ENCODE measurements at places on chromosomes 11 and 22.

GRCh38 chr22:43704051-43704450 is 108.1 kb downstream of the EFCAB6 start:
- no peak for DNase-seq

DNA sequence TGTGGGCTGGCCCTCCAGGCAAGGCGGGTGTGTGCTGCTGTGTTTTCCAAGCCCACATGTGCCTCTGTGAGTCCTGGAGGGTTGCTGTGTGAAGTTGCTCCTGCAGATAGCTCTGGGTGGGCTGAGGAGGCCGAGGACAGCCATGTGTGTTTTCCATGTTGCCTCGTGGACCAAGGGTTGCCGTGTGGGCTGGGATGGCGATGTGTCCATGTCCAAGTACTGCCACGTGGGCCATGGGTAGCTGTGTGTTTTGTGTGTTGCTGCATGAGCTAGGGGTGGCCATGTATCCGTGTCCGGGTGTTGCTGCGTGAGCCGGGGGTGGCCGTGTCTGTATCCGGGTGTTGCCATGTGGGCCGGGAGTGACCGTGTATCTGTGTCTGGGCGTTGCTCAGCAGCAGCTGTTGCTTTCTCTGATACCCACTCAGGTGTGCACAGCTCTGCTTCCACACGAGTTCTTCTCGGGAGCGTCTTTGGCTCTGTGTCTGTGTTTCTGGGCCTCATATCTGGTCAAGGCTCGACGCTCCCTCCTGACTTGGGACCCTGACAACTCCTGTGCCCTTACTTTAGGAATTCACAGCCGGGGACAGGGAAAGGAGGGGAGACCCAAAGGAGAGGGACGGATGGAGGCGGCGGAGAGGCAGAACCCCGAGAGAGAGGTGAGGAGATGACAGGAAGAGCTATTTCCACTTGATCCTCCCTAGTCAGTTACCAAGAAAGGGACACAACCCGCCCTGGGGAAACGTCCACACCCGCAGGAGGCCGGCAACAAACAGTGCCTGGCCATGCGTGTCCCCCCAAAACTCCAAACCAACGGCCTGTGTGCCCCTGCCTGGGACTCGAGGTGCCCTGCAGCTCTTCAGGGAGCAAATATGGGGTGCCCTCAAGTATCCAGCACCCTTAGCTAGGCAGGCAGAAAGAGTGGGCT is 83.1 kb downstream of the PHF21B start:
- no peak for DNase-seq

- no peak for DNase-seq
Measured at GRCh38 chr11:104870910-104871309, 27.4 kb downstream of the CASP12 start.

DNA sequence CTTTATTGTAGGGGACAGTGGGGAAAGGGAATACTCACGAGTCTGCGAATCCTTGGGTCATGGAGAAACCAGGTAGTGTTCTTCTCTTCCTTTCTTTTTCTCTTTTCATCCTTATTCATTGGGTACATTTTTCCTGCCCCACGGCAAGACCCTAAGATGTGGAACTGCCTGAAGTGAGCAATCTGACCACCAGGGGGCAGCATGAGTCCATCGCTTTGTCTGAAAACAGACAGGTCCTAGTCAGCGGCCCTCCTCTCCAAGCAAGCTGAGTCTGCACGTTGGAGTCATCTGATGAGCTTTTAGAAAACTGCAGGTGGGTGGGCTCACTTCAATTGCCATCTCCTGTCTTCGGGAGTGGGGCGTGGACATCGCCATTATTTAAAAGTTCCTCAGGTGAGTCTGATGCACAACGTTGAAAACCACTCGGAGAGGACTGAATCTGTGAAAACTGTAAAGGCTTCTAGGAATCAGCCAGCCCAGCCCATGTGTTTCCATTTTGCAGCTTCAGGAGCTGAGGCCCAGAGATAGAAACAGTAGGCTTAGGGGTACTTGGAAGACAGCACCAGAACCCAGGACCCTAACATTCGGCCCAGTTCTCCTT is 34.0 kb upstream of the FBXO3 start:
- DNase-seq: no peak

DNA sequence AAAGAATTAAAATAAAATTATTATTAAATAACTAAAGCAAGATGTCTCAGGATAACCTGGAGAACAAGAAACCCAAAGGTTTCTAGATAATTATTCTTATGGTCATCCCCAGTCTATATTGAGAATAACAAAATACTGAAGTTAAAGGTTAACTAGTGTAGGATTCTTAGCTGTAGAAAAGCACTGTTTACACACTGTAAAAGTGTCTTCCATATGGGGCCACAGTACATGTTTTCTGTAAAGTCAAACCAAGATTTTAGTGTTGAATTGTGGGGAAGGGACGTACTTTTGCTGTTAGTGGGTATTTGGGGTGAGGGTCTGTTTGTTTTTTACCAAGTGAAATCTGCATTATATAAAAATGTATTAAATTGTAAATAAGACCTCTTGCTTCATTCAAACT is 47.5 kb upstream of the SOX6 start:
- no peak for DNase-seq

- DNase-seq: no peak
Measured at GRCh38 chr11:61121192-61121831, 19.0 kb downstream of the CD5 start.

GRCh38 chr11:93735627-93736026 is 5.7 kb downstream of the TAF1D start:
- DNase-seq: no peak

DNA sequence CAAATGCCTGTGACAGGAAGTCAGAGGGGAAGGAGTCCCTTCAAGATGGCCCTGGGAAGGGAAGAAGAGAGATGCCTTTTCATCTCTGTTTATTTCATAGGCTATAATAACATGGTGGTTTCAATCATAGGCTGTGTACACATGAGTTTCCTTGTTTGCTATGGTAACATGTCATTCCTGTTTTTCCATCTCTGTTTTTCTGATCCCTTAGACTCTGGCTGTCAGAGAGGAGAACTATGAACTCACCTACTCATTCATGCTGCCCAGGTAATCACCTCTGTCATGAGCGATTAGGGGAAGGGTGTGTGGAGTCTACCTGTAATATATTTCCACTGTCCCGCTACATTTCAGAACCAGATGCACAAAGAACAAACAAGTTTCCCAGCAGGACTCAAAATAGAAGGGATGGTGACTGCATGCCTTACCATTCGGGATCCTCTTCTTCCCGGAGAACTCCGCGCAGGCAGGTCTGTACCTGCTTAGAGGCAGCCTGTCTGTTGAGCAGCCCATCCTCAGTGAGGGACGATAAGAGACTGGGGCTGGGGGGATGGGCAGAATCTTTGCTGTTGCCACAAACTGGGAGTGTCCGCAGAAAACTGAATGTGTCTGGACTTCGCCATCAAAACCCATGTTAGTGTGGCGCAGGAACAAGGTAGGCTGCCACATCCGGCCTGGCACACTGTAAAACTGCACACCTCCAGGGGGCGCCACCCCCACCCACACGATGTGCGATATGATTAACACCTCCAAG is 7.1 kb upstream of the PEX26 start:
- no peak for DNase-seq

- DNase-seq: no peak
Measured at GRCh38 chr11:14015711-14016110, 53.2 kb downstream of the SPON1 start.

GRCh38 chr11:127066401-127067090 is 66.0 kb upstream of the KIRREL3 start:
- no peak for DNase-seq

GRCh38 chr22:46269564-46269963 is 1.8 kb downstream of the TTC38 start:
- no peak for DNase-seq

DNA sequence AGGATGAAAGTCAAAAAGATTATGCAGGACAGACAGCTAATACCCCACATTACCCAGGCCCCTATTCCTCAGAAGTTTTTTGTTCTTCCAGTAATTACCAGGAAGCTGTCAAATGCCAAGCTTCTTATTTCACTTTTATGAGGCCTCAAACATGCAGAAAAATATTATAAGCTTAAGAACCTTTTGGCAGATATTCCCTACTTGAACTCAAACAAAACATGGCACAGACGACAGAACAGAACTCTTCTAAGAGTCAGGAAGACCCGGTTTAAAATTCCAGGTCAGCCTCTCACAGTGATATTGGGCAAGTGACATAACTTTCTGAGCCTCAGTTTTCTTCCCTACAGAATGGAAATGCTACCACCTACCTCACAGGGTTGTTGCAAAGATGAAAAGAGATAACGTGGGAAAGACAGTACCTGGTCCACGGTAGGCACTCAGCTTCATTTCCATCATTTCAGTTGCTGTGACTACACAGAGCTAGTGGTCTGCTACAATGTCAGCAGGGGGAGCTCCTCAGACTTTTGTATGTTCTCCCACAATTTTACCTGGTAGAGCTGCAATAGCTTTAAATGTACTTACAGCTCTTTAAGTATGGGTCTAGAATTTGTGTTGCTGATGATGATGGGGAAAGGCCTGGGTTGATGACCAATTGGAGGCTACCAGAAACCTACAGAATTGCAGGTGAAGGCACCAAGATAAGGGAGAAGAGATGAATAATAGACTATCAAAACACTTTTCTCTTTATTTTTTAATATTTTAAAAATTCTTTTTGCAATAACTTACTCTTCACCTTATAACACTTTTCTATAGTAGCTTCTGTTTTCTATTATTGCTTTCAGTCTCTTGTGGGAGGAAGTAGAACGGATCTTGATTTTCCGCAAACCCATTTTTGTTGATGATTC is 98.3 kb upstream of the CHRM4 start:
- DNase-seq: no peak

GRCh38 chr11:12784445-12784844 is 110.2 kb downstream of the TEAD1 start:
- no peak for DNase-seq

- no peak for DNase-seq
Measured at GRCh38 chr22:47019012-47019790, 256.8 kb downstream of the TBC1D22A start.

DNA sequence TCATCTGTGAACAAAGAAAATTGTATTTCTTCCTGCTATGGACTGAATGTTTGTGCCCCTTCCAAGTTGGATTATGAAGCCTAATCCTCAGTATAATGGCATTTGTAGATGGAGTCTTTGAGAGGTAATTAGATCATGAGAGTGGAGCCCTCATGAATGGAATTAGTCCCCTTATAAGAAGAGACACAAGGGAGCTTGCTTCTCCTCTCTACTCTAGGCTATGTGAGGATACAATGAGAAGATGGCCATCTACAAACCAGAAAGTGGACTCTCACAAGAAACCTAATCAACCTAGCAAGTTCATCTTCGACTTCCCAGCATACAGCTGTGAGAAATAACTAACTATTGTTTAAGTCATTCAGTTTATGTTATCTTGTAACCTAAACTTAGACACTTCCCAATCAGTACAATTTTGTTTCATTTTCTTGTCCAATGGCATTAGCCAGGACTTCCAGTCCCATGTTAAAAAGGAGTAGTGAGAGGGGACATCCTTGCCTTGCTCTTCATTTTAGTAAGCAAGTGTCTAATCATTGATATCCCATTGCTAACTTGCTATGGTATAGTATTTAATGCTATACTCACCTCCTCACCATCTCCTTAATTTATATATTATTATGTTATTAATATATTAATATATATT is 45.7 kb downstream of the PDGFD start:
- DNase-seq: no peak

- no peak for DNase-seq
Measured at GRCh38 chr11:13134066-13134465, 125.0 kb downstream of the RASSF10 start.

GRCh38 chr11:67177399-67178281 is 58.6 kb downstream of the KDM2A start:
- DNase-seq: no peak

DNA sequence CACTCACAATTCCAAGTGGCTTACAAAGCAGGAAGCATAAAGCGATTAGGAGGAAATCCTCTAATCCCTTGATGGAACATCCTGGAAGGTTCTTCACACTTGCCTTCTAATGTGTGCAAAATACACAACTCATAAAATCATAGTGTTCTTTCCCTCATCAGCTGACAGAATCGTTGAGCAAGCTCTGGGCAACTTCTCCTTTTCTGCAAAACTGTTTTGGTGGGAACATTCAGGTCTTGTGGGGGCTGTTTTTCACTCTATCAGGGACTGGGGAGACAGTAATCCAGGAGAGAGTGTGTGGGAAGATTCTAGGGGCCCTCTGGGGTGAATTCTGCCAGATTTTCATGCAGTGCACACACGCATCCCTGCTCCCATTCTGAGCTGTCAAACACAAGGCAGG is 53.2 kb downstream of the IRAG1 start:
- DNase-seq: no peak

DNA sequence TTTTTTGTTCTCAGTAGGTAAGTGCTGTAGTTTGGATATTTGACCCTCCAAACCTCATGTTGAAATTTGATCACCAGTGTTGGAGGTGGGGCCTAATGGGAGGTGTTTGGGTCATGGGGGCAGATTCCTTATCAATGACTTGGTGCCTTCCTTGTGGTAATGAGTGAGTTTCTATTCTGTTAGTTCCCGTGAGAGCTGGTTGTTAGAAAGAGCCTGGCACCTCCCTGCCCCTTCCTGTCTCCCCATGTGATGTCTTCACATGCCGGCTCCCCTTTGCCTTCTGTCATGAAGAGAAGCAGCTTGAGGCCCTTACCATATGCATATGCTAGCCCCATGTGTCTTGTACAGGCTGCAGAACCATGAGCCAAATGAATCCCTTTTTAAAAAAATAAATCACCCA is 138.3 kb downstream of the TMEM135 start:
- DNase-seq: no peak

- no peak for DNase-seq
Measured at GRCh38 chr11:115100706-115101105, 403.5 kb downstream of the CADM1 start.

- no peak for DNase-seq
Measured at GRCh38 chr11:109853156-109853776, 239.9 kb upstream of the ZC3H12C start.

- no peak for DNase-seq
Measured at GRCh38 chr11:91220476-91221202, 997.8 kb upstream of the CHORDC1 start.

GRCh38 chr11:13338019-13338426 is 60.4 kb downstream of the BMAL1 start:
- no peak for DNase-seq

DNA sequence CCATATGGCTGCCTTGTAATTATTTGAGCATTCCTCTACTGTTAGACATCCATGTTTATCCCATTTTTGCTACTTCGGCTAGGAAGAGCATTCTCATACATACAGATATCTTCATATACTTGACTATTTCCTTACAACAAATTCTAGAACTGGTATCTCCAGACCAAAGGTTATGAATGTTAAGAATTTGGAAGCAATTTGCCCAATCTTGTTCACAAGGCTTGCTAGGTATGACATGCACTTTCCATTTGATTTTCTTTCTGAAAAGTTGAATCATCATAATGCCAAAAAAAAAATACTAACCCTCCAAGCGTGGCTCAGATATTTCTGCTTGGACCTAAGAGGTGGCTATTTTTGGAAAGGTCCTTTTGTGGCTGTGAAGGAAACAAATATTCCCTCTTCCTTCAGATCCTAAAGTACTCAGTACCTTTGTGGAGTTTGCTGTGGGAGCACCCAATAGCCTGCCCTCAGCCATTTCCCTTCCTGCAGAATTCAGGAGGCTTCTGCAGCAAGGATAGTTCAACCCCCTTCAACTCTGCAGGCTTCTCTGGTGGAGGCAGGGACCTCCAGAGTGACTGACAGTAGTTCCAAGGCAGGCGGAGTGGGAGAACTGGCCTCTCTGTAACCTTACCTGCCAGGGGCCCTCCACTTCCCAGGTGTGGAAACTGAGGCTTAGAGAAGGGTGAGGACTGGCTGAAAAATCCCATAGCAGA is 22.0 kb upstream of the CPT1A start:
- no peak for DNase-seq

- DNase-seq: no peak
Measured at GRCh38 chr11:1869427-1870325, 16.8 kb downstream of the LSP1 start.
